Amniotic stem cell (primary cell): ENCODE measurements at places on chromosomes 13 and 19.
A peak's percentile ranks its signal among the peaks of the same experiment; 100 is the strongest.

DNA sequence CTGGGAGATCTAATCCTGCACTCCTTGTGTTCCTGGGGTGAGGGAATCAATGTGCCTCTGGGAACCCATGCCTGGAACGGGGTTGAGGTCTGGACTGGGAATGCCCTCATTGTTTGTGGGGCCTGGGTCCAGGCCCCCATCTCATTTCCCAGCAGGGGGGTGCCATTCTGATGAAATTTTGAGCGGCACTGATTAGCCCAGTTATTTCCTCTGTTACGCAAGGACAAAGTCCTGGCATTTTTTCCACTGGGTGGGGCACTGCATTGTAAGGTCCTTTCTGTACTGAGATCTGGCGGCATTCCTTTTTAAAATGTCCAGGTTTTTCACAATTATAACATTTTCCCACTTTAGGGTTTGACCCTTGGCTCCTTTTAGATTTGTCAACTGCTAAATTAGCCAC is 14.8 kb downstream of the FPR3 start:
- no peak for DNase-seq

DNA sequence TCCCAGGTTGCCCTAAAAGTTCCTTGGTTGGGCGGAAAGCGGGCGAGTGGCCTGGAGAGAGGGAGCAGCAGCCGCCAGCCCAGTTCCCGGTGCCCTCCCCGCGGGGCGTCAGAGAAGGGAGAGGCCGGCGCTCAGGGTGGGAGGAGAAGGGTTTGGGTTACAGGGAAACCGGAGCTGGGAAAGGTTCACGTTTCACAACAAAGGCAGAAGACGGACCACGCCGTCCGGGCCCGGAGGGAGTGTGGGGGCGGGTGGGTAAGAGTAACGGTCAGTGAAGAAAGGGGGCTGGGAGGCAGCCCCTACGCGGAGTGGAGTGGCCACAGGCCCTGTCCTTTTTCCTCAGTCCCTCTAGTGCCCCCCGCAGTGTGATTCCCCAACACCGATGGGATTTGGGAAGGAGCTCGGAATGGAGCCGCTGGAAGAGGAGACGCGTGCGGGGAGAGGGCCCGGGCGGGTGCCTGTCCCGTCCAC is 1.6 kb downstream of the SIX5 start:
- DNase-seq = peak; percentile 91

GRCh38 chr19:55471266-55471665 is 5.2 kb upstream of the ZNF628 start:
- no peak for DNase-seq

DNA sequence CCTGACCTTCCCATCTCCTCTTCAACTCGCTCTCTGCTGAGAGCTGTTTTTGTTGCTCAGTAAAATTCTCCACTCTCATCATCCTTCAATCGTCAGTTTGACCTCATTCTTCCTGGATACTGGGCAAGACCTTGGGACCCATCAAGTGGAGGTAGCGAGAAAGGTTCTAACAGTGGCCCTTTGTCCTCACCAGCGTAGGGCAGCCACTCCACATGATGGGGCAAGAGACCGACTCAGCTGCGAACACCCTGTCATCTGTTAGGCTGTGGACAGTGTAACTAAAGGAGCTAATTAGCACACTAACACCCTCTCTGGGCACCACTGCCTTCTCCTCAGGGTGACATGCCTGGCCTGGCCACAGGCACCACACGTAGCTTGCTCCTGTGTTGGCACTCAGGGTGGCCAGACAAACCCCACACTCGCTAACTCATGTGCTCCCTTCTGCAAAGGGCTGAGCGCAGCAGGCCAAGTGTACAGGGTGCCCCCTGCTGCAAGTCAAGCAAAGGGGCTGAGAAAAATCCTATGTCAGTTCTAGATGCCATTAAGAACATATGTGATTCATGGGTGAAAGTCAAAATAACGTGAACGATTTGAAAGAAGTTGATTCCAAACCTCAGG is 1216.0 kb downstream of the SLITRK5 start:
- no peak for DNase-seq

DNA sequence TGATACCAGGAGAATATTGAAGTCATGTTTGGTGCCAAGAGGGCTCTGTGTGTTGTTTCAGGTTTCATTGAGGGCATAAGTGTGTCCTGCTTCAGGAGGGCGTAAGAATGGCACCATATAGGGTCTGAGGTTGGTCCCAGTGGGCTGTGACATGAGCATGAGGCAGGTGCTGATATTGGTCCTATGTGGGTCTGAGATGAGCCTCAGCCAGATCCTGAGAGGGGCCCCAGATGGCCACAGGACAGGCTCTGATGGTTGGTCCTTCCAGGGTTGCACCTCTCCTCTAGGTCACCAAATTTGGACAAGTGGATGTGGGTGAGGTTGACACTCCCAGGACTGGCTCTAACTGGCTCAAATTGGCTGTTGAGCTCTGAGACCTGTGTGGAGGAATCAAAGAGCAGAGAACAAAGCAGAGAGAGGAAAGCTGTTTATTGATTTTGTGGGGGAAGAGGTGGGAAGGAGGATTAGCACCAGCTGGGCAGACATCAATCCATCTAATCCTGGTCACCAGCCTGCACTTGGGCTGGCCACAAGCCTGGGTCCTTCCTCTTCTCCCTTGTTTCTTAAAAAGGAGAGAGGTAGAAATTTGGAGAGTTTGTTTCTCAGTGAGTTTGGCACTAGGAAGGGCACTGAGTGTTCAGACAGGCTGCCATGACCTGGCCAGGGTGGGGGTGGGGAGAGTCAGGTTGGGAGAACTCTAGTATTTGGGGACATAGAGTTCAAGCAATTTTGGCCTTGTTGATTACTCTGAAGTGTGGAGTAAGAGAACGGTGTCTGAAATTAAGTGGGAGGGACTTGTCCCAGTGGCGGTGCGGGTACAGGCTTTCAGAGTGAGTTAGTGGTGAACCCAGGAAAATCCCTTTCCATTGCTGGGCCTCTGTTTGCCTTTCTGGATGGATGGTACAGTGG is 38.7 kb downstream of the CYP2B6 start:
- DNase-seq = no peak

GRCh38 chr13:92547266-92547665 is 679.3 kb upstream of the GPC6 start:
- DNase-seq = no peak

GRCh38 chr13:61664801-61665705 is 249.4 kb upstream of the PCDH20 start:
- DNase-seq = no peak

GRCh38 chr13:100173203-100173602 is 84.3 kb downstream of the PCCA start:
- DNase-seq = no peak

DNA sequence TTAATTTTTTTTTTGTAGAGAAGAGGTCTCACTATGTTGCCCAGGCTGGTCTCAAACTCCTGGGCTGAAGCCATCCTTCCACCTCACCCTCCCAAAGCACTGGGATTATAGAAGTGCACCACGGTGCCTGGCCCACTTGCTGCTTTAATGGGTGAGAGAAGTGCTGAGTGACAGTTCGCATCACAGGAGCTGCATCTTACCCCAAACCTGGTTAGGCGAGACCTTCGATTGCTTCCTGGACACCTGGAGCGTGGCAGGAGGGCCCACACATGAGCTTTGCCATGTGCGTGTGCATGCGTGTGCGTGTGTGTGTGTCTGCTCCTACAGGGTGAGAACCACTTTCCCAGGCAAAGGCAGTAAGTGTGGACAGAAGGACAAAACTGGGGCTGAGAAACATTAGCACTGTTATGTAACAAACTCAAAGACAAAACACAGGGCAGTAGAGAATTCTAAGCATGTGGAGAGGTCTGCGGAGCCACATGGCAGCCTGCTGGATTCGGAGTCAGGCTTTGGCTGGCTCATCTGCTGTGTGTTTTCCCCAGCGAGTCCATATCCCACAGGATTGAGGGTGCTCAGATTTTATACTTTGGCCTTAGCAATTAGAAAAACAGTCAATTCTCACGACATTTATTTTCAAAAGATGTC is 11.7 kb upstream of the MTIF3 start:
- no peak for DNase-seq

DNA sequence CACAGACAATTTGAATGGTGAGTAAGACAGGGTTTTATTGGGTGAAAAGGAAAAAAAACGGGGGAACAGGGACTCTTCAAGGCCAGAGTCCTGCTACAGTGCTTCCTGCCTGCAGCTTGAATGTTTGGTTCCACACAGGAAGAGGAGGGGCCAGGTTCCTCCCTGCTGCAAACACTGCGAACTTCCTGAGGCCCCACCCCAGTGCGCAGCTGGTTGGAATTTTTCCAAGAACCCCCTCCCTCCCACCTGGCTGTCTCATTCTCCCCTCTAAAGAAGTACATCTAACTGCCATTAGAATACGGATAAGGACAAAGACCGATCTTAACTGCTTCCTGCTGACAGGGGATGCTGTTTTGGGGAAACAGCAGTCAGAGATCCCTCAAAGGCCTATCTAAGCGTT is 184.9 kb downstream of the GGACT start:
- DNase-seq = no peak

DNA sequence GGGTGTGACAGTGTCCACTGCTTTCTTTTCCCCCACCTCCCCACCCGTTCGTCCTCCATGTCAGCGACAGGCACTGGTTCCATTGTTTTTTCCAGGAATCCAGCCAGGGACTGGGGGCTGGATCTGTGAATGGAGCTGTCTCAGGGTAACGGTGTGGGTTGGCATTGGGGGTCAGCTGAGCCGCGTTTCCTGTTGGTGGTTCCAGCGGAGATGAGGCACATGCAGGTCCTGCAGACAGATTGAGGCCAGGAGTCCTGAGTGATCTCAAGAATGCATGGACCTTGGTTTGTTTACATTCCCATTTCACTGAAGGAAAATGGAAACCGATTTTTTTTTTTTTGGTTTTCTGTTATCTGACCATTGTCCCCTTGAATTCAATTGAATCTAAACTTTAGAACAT is 303.9 kb downstream of the FGF9 start:
- DNase-seq = no peak

- DNase-seq = no peak
Observed at GRCh38 chr13:37379841-37380240, 218.7 kb downstream of the POSTN start.

DNA sequence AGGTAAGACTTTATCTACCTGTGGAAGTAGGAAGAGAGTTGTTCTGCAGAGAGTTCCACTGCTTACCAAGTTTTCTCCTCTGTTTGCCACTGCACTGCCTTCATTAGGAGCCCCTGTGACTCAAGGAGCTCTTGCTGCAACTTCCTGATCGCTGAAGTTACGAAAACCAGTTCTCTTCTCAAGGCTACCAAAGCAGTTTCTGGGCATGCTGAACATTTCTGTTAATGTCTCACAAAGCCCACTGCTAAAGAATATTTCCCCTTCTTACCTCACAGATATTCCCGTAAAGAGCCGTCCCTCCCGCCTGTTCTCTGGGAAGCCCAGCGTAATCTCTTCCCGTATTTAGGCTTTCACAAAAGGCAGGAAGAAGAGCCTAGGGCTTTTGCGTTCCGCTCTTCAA is 82.6 kb upstream of the OXGR1 start:
- DNase-seq = no peak

DNA sequence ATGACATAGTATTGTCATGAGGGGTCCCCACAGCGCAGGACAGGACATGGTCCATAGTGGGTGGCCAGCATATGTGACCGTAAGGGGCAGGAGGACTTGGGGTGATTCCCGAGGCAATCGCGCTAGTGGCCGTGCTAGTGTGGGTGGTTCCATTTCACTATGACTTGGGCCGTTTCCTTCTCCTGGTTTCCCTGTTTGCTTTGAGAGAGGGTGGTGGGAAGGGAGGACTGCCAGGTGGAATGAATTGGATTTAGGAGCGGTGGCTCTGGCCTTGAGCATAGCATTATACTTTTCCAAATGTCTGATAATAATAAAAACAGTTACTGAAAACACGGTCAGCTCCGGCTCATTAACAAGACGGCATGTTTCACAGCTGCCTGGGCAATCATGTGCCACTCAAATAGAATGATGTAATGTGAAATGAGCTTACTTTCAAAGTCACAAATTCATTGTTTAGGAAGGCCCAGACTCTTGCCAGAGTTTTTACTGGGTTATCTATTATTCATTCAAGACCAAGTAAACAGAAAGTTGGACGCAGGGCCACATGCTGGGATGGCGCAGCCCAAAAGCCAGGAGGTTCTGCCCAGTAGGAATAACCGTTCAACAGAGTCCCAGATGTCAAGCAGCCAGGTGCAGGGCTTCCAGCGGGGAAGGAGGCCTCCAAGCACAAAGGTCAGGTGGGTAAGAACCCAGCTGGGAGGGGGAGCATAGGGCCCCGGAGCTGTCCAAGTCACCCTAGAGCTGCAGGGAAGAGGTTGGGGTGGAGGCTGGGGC is 19.6 kb upstream of the SLC15A1 start:
- no peak for DNase-seq

GRCh38 chr19:21838646-21839045 is 2.7 kb upstream of the ZNF43 start:
- DNase-seq = no peak

GRCh38 chr13:42328672-42329071 is 56.7 kb downstream of the AKAP11 start:
- no peak for DNase-seq

- DNase-seq = peak; percentile 9
Observed at GRCh38 chr13:73000027-73000674, 58.7 kb upstream of the KLF5 start.

DNA sequence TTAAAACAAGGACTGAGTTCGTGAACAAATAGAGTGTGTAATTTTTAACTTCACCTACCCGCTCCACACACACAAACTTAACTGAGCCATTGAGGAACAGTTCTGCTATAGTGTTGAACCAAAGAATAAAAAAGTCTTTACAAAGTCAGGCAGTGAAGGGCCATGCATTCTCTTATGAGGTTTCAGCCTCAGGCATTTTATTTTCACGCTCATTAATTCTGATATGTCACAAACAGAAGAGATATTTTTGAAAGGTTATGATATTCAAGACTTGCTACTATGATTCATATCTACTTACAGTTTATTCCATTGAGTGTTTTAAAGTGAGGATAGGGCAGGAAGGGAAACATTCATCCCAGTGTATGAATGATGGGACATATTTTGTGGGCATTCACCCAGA is 282.2 kb downstream of the SLITRK5 start:
- no peak for DNase-seq

DNA sequence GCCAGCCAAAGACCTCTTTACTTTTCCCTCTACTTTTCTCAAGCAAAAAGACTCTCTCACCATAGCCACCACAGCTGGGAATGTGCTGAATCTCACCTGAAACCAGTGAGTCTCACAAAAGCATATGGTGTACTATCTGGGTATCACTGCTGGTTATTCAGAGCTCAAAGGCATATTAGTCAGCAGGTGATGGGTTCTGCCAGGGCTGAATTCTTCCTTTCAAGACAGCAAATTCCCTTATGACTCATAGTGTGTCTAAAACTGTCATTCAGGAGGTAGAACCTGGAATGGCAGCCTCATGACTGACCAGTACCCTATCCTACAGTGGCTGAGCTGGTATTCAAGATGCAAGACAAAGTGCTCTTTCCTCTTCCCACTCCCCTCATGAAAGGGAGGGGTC is 2859.1 kb downstream of the PCDH9 start:
- DNase-seq = no peak
